AG20443 (cell line): ENCODE measurements at places on chromosomes 4 and X.

GRCh38 chrX:27966955-27967354, 14.3 kb downstream of the DCAF8L1 start:
- DNase-seq = no peak

GRCh38 chrX:15468036-15468435, 25.1 kb downstream of the PIR start:
- DNase-seq = peak; percentile 39

- no peak for DNase-seq
Observed at GRCh38 chr4:58119298-58119697, 1009.1 kb upstream of the IGFBP7 start.

GRCh38 chrX:53422861-53423306, at the start of gene RIBC1:
Gene RIBC1, plus strand, starts transcription at chrX:53422873. Its CDS starts 3,404 bp downstream, at chrX:53426277.
- DNase-seq = no peak

DNA sequence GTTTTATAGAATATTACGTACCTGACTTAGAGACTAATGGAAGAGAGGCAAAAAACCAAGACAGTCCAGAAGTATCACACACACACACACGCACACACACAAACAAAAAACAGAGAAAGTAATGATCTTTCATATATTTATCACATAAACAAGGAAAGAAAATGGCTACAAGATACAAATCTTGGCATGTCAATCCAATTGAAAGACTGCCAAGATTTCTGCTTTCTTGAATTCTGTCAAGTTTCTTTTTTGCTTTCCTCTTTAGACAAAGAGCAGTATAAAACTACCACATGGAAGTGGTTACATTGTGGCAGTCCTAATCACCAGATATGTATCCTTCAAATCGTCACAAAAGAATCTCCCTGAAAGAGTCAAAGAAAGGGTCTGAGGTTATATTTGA, 2097.4 kb upstream of the AGA start:
- no peak for DNase-seq

DNA sequence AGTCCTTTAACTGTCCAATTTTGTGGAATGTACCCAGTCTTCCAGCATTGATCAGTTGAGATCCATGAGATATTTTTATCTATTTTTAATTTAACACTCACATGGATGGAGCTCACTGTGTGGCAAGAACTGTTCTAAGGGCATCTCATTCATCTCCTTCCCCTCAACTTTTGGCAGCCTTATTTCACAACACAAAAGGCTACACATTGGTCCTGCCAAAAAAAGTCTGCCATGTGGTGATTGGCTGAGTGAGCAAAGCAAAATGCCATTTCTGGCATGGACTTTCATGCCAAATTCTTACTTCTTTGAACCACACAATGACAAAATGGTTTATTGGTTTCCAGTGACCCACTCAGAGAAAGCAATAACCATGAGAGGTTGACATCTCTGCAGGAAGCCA, 171.6 kb upstream of the MAP3K15 start:
- no peak for DNase-seq

- no peak for DNase-seq
Observed at GRCh38 chrX:11190745-11191510, 79.8 kb downstream of the HCCS start.

- DNase-seq = no peak
Observed at GRCh38 chr4:137345597-137345996, 186.7 kb downstream of the PCDH18 start.

GRCh38 chr4:128715616-128716015, 93.9 kb upstream of the JADE1 start:
- peak; percentile 67 for DNase-seq

- DNase-seq = peak; percentile 80
Observed at GRCh38 chr4:174198828-174199227, 84.6 kb downstream of the FBXO8 start.

- DNase-seq = peak; percentile 86
Observed at GRCh38 chr4:8303485-8304281, 34.1 kb downstream of the HTRA3 start.

DNA sequence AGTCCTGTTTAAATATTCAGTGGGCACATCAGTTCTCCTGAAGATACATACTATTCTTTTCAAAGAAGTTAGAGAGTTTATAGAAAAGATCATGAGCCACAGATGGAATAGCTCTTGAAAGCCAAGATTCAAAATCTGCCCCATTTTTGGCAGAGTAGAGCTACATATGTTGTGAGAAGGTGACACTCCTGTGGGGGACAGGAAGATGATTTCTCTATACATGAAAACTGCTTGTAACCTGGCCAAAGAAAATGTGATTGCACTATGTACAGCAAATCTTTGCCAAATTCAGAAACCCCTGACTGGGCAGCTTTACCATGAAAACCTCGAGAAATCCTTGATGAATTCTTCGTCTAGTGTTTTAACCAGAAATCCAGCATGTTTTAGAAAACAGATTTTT, 44.9 kb downstream of the GPM6A start:
- DNase-seq = no peak

DNA sequence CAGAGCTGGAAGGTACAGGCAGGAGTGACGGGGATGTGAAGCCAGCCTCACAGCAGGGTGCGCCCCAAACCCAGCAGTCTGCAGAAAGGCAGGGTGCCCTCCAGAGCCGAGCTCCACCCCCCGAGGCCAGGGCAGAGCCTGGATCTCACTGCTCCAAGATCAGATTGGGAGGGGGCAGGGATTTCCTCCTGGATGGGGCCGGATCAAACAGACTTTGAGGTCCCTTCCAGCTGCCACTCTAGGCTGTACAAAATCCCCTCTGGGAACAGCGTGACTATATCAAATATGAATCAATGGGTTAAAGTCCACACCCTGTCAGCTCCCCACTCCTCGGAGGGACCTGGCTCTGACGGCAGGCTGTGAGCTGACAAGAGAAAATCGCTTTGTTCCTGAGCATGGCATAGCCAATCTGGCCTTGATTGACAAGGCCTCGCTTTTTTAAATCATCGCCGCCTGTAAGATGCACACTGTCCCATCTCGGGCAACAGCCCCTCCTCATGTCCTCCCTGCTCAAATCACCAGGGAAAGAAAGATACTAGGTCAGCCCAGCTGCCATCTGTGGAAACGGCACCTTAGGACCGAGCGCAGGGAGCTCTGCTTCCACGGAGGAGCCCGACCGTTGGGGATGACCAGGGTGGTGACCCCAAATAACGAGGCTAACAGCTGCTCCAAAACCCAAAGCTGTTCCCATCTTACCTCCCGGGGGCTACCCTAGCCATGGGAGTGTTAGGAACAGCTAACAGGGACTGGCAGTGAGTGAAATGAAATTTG, 39.9 kb downstream of the PSAPL1 start:
- DNase-seq = no peak

GRCh38 chrX:124433186-124433585, 86.8 kb downstream of the SH2D1A start:
- DNase-seq = no peak

DNA sequence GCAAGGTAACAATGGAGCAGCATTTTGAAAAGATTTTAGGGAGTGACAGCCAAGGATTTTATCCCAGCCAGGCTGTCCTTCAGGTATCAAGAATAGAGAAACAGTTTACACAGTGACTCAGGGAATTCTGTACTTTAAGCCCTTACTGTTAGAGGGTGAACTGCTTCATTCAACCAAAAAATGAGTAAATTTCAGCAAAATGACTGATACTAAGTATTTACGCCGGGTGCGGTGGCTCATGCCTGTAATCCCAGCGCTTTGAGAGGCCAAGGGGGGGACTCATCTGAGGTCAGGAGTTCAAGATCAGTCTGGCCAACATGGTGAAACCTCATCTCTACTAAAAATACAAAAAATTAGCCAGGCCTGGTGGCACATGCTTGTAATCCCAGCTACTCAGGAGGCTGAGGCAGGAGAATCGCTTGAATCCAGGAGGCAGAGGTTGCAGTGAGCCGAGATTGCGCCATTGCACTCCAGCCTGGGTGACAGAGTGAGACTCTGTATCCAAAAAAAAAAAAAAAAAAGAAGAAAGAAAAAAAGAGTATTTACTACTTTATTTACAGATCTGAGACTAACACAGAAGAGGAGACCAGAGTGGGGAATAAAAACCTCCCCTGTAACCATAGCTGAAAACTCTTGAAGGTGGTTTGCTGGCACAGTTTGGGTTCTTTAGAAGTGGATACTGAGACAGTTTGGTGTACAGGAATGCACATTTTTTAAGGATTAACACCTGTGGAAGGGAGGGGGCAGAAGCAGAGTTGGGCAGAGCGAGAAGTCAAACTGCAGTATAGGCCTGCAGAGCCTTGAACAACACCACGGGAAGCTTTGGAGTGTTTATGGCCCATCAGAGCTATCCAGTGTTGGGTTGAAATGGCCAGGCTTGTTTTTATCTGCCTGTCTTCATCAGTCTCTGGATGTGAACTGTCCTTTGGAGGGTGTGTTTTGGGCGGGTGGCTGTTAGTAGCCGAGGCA, 40.5 kb downstream of the TMEM131L start:
- no peak for DNase-seq

DNA sequence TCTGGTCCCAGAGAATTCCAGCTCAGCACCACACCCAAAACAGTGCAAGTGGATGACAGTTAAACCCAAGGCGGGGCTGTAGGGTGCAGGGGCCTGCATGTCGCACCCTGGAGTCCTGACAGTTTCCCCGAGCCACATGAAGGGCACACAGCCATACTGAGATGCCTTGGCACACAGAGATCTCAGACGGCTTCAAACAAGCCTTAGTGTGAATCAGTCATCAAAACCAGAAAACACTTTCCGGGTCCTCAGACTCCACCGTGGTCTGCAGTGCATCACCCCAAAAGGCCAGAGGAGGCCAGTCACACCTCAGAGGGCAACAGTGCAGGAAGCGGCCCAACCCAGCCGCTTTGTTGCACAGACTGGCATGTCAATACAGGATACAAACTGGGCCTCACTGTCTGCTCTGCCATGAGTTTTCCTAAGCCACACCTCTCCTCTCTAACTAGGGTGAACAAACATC, 64.6 kb upstream of the ENPP6 start:
- no peak for DNase-seq

DNA sequence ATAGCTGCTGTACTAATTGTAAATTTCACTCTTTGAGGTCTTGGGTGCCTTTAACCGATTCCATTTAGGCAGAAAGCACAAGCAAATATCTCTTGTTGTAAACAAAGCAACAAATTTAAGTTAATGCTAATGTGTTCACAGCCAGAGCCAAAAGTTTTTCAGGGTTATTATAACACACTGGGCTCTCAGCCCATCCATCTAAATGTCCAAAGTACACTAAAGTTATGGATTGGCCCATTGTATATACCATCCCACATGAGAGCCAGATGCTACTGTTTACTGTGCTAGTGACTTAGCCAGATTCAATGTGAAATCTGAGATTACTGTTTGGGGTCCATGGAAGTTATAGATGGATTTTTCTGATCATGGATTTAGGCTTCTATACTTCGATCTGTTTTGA, 186.7 kb downstream of the LARP7 start:
- no peak for DNase-seq

- no peak for DNase-seq
Observed at GRCh38 chr4:36189511-36190226, 54.6 kb downstream of the ARAP2 start.

- no peak for DNase-seq
Observed at GRCh38 chrX:16756724-16757123, 29.5 kb upstream of the TXLNG start.

DNA sequence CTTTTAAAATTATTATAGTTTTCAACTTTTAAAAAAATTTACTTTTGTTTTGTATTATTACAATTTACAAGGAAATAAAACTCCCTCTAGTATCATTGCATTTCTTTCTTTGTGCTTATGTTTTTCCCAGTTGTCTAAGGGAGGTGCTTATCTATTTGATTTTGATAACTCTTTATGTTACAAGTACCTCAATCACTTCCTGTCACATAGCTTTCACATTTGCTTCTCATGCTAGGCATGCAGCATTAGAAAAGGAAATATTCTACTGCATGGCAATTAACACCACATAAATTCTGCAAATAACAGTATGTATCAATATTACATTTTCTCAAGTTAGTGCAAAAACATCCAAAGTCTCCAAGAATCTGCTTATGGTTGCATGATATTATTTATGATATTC, 180.3 kb upstream of the HS3ST1 start:
- no peak for DNase-seq

GRCh38 chrX:72128881-72129280, 2.8 kb downstream of the RTL5 start:
- peak; percentile 20 for DNase-seq

- DNase-seq = no peak
Observed at GRCh38 chr4:90039122-90039521, 88.1 kb upstream of the CCSER1 start.

DNA sequence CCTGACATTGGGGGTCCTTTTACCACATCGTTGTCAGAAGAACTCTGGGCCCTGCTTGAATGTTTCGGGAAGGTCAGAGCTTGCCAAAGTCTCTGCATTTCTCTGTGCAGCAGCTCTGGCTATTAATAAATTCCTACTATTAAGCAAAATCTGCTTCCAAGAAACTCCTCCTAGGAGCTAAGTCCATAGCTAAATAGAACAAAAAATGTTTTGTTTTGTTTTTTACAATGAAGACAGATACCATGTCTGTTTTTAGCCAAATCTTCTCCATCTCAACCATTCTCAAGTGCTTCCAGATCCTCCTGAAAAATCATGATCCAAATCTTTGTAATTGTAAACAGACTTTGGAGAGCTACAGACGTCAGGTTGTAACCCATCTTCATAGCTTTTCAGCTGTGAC, 161.6 kb downstream of the SPATA18 start:
- no peak for DNase-seq

DNA sequence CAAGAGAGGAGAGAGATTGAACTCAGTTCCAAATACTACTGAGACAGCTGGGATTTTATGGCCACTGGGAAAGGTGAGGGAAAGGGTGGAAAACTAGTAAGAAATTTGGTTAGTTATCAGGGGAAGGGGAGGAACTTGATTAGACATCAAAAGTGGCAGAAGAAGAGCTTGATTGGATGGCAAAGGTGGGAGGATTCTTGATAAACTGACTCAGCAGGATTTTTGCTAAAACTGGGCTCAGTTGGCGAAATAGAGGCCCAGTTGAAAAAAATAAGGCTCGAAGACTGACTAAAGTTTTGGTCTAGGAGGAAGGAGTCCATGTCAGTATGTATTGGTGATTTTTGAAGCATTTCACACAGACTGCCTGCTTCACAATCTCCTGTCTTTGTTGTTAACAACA, 10.0 kb downstream of the BEX3 start:
- DNase-seq = no peak

- DNase-seq = peak; percentile 57
Observed at GRCh38 chr4:168907119-168907698, 102.8 kb downstream of the CBR4 start.

DNA sequence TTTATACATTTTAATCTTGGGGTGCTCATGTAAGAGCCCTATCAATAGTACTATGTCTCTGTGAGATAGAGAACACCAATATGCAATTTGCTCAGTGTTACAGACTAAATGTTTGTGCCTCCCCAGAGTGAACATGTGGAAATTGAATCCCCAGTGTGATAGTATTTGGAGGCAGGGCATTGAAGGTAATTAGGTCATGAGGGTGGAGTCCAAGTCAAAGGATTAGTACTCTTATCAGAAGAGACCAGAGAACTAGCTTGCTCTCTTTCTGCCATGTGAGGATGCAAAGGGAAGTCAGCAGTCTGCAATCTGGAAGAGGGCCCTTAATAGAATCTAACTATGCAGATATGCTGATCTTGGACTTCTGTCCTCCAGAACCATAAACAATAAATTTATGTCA, 1317.0 kb downstream of the STIM2 start:
- DNase-seq = no peak

GRCh38 chrX:50871922-50872453, 38.5 kb upstream of the BMP15 start:
- no peak for DNase-seq
